ENCODE measurements at places on chromosomes 6 and 20.

- peak; percentile 20 for ATAC-seq
Measured at GRCh38 chr20:22590662-22591061, 6.3 kb upstream of the FOXA2 start.

DNA sequence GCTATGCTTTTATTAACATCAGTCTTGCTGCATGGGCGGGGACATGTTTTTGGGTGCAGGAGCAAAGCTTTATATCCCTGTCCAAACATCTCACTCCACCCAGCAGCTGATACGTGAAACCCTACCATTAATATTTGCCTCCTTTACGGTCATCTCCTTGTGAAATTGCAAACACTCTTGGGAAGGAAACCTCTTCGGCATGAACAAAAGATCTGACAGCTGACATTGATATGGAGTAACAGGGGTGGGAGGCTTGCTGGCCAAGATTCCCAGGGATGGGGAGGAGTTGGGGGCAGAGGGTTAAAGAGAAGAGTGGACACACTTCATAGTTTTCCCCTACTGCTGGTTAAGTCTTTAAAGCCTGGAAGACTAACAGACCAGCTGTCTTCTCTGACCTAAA, 22.2 kb upstream of the VEGFA start:
- no peak for ATAC-seq

DNA sequence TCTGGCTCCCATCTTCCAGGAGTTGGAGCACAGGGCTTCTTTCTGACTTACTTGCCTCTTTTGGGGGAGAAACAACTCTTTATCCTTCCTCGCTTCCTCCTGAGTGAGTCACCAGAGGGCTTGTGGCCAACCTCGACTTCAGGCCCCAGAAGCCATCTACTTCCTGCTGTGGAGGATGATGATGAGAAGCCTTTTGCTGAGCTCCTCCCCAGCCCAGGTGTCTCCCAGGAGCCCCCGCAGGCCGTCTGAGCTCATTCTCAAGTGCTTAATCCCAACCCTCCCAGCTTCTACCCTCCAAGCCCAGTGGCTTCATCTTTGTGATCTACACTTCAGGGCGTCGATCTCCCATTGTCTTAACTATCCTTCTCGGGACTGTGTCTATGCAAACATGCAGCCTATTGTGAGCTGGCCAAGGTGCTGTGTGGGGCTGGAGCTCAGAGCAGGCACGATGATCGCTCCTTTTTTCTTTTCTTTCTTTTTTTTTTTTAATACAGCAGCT, 27.9 kb downstream of the SDCBP2 start:
- ATAC-seq: no peak

GRCh38 chr20:14449323-14449722, 111.9 kb upstream of the FLRT3 start:
- ATAC-seq: no peak

- no peak for ATAC-seq
Measured at GRCh38 chr6:15431762-15432483, 186.1 kb downstream of the JARID2 start.
